ENCODE measurements at places on chromosomes 5 and 9. TPM values are rescaled to one million over a fixed set of nuclear protein-coding genes. Genes with fewer than 3 reads are reported as not detected.
A peak's percentile ranks its signal among the peaks of the same experiment; 100 is the strongest.

DNA sequence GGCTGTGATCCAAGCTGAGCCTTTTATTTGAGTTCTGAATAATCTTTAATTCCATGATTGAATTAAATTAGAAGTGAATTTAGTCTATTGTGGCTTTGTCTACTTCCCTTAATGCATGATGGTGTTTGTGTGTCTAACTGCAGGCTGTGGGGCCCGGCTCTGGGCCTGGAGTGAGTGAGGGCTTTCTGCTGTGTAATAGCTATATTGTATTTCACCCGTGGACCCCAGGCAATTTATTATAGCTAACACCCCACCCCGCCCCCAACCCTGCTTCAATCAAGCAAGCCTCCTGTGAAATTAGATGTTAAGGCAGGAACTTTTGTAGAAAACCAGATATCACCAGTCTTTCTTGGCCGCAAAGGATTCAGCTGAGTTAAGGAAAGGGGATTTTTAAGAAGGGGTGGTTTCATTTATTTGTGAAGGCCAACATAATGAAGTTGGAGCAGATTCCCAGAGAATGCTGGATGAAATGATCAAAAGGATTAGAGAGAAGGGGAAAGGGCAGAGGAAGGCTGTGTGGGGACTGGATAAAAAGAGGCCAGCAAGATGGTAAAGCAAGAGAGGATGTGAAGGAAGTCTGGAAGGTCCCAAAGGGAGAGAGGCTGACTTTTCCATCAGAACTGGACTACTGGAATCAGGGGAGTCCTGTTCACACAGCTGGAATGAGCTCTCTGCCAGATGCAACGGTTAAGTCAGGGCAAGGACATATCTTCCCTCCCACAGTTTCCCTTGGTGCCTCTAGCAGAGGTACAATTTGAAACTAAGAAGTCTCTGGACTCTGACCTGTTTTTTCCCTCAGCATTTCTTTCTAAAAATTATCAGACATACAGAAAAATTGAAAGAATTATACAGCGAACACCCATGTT lies 125.3 kb upstream of the SAP30L start:
- no peak for DNase-seq

DNA sequence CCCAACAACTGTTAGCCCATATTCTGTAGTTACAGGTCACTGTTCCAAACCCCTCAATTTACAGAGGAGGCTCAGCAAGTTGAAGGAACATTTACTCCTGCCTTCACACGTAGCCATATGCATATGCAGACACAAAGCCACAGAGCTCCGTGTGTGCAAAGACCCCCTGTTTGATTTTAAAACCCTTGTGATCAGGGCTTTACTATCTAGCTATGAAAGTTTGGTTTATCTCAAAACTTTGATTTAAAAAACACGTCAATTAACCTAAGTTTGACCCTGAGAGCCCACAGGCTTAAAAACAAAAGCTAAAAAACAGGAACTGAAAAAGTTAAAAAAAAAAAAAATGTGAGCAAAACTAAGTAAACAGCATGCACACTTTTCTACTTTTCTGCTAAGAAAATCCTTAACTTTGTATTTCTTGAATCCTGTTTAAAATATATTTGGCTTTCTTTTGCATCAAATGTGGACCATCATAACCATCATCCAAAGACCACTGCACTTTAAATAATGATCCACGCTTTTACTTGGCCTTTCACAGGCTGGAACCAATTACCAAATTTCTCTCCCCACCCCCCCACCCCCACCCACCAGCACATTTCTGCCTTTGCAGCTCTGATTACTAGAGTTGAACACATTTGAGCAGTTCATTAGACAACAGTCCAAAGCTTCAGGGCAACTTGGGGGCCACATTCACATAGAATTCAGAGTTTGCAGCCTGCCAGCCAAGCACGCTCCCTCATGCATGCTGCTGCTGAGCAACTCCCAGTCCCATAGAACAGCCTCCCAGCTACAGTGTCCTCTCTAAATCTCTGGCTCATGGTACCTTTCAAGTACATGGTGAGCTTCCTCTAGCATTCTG lies 128.8 kb upstream of the MAP3K1 start:
- DNase-seq: no peak

- peak; percentile 42 for DNase-seq
These were observed 390.3 kb downstream of the PDE4D start for GRCh38 chr5:59503220-59503619.

DNA sequence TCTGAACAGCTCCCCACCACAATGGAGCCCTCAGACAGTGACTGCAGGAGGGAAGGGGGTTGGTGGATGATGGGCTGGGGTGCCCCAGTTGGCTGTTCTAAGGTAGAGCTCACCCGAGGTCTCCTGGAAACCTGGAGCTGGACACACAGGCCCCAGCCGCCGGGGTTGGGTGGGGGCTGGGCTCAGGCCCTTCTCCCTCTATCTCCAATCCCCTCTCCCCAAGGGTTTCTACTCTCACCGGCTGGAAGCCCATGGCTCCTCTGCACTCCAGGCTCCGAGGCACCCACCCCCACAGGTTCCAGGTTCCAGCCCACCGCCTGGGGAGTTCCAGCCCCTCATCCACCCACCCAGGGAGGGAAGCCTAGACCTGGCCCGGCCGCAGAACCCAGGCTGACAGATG lies 766 bp downstream of the NR5A1 start:
- no peak for DNase-seq

GRCh38 chr5:126938466-126938865 lies 91.9 kb downstream of the MARCHF3 start:
- peak; percentile 48 for DNase-seq

DNA sequence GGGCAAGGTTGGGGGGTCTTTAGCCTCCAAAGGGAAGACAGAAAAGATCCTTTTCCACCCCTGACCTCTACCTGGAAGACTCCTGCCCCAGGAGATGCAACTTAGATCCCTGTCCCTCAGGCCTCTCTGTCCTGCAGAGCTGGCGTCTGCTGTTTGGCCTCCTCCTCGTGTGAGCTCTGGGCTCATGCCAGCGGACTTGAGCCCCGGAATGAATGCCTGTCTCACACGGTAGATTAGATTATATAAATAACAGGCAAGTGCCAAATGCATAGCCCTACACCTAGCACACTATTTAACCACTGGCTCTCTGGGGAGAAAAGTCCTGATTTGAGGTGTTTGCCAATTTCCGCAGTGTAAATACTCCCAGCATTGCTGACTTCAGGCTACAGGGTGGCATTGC lies 1.4 kb upstream of the WNK2 start:
- no peak for DNase-seq

- no peak for DNase-seq
These were observed 188.7 kb upstream of the ITGA1 start for GRCh38 chr5:52598968-52599367.

DNA sequence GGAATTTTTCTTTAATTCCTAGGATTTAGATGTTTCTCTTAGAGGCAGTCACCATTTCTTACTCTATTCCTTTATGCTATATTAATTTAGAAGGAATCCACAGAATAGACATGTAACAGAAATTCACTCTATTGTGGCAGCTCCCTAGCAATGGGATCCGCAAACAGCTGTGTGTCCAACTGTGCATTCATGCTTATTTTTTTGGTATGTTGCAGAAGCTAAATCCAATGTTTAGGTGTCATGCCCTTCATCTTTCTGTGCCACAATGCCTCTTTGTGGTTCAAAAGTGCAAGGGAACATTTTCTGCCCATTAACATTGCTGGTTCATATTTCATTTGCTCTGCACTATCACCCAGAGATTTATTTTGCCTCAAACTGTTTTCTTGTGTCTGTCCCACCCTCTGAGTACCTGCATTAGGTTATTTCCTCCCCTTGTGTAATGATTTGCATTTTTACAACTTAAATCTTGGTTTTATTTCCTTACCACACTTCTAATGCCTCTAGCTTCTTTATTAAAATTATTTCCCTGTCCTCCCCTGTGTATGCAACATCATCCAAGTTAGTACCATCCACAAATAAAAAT lies 816.5 kb downstream of the EFNA5 start:
- DNase-seq: no peak

- peak; percentile 82 for DNase-seq
These were observed 122.8 kb downstream of the ENC1 start for GRCh38 chr5:74517700-74518099.

GRCh38 chr5:135449644-135450043 lies 2.5 kb upstream of the DCANP1 start:
- DNase-seq: no peak

The DBH gene
- total RNA-seq: not detected

The SPINK5 gene
- total RNA-seq: not detected

The LCN1 gene
- total RNA-seq: not detected

The CCL28 gene
- total RNA-seq: not detected

The OCLN gene
- 24.4 TPM for total RNA-seq
